Inflammatory macrophage treated with lipopolysaccharide for 1 hour (primary cell): ENCODE measurements at places on chromosomes 13 and 19.

GRCh38 chr13:80605011-80605410 is 264.1 kb upstream of the SPRY2 start:
- DNase-seq, result no peak

GRCh38 chr13:35744566-35745178 is 268.2 kb upstream of the MAB21L1 start:
- no peak for DNase-seq

GRCh38 chr19:49058562-49058961 is 1.0 kb upstream of the CGB7 start:
- no peak for DNase-seq

- DNase-seq, result no peak
Measured at GRCh38 chr19:39832341-39833083, 1.4 kb downstream of the DYRK1B start.

DNA sequence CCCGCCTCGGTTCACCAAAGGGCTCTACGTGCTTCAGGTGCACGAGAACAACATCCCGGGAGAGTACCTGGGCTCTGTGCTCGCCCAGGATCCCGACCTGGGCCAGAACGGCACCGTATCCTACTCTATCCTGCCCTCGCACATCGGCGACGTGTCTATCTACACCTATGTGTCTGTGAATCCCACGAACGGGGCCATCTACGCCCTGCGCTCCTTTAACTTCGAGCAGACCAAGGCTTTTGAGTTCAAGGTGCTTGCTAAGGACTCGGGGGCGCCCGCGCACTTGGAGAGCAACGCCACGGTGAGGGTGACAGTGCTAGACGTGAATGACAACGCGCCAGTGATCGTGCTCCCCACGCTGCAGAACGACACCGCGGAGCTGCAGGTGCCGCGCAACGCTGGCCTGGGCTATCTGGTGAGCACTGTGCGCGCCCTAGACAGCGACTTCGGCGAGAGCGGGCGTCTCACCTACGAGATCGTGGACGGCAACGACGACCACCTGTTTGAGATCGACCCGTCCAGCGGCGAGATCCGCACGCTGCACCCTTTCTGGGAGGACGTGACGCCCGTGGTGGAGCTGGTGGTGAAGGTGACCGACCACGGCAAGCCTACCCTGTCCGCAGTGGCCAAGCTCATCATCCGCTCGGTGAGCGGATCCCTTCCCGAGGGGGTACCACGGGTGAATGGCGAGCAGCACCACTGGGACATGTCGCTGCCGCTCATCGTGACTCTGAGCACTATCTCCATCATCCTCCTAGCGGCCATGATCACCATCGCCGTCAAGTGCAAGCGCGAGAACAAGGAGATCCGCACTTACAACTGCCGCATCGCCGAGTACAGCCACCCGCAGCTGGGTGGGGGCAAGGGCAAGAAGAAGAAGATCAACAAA is 2.6 kb downstream of the PCDH17 start:
- no peak for DNase-seq

DNA sequence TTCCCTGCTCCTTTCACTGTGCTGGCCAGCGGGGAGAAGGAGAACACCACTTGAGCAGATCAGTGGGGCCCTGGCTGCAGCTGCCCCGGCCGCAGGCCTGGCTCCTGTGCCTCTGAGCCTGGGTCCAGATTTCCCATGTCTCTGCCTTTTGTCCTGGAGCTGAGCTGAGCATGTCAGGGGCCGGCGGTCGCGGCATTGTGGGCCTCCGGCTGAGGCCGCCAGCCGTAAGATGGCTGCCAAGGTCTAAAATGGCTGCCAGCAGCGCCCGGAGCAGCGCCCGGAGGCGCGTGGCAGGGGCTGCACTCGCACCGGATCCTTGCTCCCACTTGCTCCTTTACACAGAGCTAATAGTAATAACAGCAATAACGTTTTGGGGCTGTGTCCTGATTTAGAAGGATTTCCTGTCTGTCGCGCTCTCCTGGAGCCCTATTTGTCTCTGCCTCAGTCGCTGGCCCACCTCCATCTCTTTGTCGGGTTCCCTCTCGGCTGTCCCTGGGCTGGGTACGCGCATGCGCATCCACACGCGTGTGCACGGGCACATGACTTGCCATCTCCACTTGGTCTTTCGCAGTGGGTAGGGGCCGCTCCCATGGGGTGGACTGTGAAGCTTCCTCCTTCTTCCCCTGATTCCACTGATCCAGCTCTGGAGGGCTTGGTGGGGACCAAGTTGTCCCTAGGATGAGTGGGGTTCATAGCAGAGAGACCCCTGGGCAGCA is 32.1 kb downstream of the LYL1 start:
- no peak for DNase-seq

- DNase-seq, result no peak
Measured at GRCh38 chr19:19371059-19371458, 34.4 kb upstream of the GATAD2A start.

GRCh38 chr19:12913851-12914690 is 5.0 kb downstream of the SYCE2 start:
- DNase-seq, result peak; percentile 37

GRCh38 chr19:11387162-11388034 is 3.3 kb upstream of the EPOR start:
- no peak for DNase-seq

DNA sequence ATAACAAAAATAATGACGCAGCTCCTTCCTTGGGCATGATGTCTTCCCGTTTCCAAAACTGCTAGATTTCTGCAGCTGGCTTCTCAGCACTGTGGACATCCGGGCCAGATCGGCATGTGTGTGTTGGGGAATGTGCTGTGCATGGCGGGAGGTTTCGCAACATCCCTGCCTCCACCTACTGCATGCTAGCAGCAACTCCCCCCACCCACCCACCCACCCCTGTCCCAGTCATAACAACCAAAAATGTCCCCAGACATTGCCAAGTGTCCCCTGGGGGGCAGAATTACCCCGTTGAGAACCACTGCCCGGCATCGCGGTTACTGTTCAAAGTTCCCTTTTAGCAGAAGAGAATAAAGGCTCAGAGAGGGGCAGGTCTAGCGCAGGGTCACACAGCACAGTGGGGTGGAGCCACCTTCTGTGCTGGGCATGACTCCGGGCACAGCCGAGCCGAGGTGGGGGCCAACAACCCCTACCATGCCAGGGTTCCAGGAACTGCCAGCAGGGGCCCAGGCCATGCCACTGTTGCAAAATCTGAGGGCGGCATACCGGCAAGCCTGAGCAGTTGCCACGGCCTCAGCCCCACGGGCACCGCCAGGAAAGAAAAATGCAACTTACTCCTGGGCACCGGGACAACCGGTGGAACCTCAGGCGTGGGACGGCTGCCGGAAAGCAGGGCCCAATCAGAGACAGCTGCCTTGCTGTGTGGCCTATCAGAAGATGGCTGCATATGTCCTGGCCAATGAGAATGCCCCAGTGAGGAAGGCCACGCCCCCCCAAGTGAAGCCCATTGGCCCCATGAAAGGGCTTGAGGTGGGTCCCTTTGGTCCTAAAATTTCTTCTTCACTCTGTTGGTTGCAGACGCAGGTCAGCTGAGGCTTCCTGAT is 22.5 kb upstream of the NFIC start:
- DNase-seq, result peak; percentile 84

DNA sequence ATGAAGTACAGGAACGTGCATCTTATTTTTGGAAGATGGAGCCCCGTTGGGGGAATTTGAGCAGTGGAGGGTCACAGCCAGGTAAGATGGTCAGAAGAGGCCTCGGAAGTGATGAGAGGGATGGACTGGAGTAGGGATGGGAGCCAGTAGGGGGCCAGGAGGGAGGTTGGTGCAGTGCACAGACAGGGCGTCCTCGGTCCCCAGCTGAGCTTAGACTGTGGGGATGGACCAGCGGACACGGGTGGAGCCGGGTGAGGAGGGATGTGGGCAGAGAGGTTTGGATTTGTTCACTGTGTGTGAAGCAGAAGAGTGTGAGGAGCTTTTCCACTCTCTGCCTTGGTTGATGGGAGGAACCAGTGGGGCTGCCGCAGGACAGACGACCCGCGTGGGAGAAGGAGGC is 10.6 kb downstream of the RPS9 start:
- DNase-seq, result no peak

DNA sequence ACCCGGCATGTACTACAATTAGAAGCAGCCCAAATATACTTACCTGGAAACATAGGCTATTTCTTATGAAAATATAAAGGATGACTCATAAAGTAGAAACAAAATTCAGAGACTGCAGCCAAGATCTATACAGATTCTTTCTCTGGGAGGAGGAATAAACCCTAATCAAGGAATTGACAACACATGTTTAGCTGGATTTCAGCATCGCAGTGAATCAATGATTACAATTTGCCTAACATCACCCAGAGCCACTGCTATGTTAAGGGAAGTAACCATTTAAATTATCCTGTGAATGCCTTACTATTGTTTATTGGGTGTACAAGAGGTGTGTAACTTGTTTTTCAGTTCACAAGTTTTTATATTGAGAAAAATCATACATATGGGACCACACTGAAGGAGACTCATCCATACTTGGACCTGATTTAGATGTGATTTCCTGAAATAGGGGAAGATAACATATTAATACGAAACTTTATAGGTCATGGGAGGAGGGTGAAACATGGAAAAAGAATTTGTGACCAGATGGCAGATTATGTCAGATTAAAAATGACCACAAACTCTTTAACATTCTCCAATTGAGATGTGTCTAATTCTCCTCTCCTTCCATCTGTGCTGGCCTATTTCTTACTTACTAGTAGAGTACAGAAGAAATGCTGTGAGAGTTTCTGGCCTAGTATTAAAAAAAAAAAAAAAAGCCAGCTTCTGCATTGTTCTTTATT is 1168.4 kb downstream of the SLITRK1 start:
- no peak for DNase-seq

DNA sequence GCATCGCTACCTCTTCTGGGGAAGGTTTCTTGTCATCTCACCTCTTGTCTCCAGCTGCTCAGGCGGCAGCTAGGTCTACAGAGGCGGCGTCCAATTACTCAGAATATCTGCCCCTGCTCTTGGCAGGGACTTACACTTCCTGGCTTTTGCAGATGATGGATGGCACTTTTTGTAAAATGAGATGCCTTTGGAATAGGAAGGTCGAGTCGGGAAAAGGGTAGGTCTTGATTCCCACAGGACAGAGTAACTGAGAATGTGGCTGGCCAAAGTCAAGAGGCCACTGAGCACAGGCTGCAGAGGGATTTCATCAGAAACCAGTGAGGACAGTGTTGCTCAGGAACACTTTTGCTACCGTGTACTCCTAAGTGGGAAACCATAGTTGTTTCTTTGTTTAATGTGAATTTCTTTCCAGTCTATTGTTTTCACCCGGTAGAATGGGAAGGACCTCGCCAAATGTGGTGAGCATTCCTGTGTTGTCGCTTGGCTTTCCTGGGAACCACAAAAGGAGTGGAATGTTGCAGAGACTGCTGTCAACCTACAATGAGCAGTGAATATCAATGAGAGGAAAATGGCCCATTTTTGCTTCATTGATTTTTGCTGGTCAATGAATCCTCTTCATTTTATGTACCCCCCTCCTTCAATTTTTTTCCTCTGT is 383.7 kb downstream of the HS6ST3 start:
- DNase-seq, result no peak

GRCh38 chr19:38388349-38389100 is at the start of gene SPRED3:
Gene SPRED3, plus strand, starts transcription at chr19:38388697. Its CDS starts 1,606 bp downstream, at chr19:38390303.
- no peak for DNase-seq

GRCh38 chr13:110640591-110641029 is 25.3 kb downstream of the NAXD start:
- DNase-seq, result no peak

GRCh38 chr13:105758918-105759860 is 776.3 kb downstream of the EFNB2 start:
- DNase-seq, result no peak

GRCh38 chr13:95708811-95709500 is 32.0 kb downstream of the DNAJC3 start:
- DNase-seq, result peak; percentile 47

- no peak for DNase-seq
Measured at GRCh38 chr19:56956503-56957226, 116.1 kb upstream of the PEG3 start.
